Activated naive CD4-positive, alpha-beta T cell (primary cell): ENCODE measurements at places on chromosomes 1 and 21.

- no peak for DNase-seq
Measured at GRCh38 chr1:197920067-197920396, 2.9 kb downstream of the LHX9 start.

DNA sequence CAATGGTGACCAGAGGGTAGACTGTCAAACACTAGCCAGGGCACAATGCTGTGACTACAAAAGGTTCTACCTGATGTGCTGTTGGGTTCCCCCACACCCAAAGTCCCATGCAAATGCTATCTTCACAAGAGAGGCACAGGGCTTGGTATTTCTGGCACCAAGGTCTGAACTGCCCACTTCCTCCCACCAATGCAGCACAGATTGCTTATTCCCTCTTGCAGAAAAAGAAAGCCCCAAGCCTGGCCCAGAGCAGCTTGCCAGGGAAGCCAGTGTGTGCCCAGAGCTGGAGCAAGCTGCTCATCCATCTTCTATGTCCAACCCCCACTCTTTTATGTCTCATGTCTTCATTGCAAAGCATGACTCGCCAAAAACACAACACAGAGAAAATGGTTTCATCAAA is 149.4 kb upstream of the CAMK1G start:
- DNase-seq: no peak

DNA sequence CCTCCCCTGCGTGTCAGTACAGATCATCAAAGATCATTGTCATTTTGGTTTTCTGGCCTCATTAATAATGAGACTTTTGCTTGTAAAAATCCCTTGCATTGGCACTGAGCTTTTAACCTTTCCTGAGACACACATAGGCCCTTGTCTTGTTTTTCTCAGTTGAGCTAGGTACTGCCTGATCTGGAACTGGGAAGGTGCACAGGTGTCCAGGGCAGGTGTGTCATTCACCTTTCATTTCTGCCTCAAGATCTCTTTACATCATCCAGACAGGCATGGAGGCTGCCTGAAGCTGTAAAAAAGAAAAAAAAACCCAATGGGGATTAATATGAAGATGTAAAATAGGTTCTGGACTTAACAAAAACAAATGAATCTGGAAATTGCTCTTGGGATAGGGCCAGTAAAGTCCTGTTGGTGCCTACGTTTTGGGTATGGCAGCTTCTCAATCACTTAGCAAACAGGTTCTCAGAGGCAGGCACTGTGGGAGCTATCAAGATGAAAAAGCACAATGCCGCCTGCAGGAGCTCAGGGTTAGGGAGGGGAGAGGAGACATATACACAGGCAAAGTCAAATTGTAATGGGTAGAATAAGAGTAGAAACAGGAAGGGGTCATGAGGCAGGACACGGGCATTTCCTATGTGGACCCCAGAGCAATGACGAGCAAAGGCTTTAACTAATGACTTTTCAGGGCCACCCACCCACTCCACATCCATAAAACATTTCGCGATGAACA is 1.0 kb upstream of the KCNC4 start:
- DNase-seq: no peak

DNA sequence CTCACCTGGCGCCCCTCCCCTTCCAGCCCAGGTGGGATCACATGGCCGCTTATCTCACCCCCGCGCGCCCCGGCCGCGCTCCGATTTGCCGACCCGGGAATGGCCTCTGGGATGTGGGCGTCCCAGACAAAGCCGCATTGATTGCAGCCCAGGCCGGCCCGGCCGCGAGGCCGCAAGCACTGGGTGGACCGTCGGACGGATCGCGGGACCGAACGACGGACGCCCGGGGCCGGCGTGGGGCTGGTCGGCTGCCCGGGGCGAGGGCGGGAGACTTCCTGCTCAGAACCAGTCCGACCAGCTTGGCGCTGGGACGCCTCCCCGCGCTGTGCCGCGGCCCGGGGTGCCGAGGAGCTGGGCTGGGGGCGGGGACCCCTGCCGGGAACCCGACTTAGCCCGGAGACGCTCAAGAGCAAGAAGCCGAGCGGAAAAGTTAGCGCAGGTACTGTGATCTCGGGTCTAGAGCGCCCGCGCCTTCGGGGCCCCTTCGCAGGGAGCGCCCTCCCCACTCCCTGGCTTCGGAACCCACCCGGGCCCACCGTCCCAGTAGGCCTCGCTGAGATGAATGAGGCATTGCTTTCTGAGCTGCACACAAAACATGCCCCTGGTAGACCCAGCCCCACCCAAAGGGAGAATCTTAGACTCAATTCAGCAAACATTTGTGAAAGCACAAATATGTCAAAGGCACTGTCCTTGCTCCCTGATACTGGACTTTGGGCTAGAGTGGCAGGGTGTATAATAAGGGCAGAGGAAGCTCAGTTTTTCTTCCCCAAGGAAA is 415 bp upstream of the LAD1 start:
- DNase-seq: no peak

- no peak for DNase-seq
Measured at GRCh38 chr1:73674945-73675561, 522.9 kb downstream of the LRRIQ3 start.
